AG08396 (cell line): ENCODE measurements at places on chromosomes 2 and 18.

- DNase-seq: no peak
Observed at GRCh38 chr2:179890666-179891065, 29.3 kb upstream of the ZNF385B start.

- no peak for DNase-seq
Observed at GRCh38 chr18:9449600-9450414, 25.5 kb upstream of the RALBP1 start.

DNA sequence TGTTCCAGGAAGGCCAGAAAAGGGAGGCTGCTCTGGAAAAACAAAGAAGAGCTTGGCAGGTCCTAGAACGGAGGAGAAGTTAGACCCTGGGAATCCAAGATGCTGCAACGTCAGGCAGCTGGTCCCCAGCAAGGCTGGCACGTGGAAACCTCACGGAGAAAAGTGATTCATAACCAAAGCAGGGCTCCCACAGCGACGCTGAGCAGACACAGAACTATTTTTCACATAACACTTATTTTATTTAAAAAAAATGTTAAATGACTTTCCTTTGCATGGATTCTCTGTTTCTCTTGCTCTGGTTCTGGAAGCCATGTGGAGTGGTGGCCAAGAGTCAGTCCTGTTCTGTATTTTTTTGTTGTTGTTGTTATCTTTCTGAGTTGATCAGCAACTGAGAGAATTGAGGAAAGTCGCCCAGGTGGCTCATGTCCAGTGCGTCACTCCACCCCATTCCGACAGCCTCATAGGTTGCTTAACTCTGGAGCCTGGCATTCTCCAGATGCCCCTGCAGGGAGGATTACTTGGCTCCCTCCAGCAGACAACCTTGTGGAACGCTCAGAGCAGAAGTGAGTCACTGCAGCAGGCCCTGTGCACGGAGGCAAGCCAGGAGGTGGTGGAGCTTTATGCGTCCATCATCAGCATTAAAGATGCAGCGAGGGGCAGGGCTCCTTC is 229.9 kb upstream of the HDAC4 start:
- DNase-seq: peak; percentile 62

GRCh38 chr2:10144771-10145518 is 22.4 kb downstream of the RRM2 start:
- no peak for DNase-seq
